ENCODE measurements at places on chromosomes 5 and 9.

DNA sequence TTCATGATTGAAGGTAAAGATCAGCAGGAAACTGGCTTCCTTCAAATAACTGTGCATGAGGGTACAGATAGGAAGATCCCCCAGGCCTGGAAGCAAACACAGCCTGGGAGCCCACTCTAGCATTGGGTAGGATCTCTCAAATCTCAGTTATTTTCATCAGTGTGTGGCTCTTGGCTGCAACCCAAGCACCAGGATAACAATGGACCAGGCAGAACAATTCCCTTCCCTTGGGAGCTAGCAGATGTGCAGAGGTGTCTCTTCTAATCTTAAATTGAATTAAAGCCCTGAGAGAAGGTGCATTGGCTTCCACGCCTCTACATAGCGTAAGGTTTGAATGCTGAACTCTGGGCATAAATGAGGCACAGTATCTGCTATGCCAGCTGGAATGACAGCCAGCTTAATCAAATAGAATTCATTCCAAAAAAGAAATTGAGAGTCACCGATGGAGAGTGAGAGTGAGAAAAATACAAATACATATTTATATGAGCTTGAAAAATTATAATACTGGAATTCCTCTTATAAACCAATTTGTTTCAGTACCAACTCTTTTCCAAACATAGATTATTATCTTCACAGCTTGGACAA lies 957.3 kb downstream of the CDH12 start:
- DNase-seq, result no peak

- DNase-seq, result no peak
Observed at GRCh38 chr5:72648480-72648879, 141.3 kb upstream of the ZNF366 start.

DNA sequence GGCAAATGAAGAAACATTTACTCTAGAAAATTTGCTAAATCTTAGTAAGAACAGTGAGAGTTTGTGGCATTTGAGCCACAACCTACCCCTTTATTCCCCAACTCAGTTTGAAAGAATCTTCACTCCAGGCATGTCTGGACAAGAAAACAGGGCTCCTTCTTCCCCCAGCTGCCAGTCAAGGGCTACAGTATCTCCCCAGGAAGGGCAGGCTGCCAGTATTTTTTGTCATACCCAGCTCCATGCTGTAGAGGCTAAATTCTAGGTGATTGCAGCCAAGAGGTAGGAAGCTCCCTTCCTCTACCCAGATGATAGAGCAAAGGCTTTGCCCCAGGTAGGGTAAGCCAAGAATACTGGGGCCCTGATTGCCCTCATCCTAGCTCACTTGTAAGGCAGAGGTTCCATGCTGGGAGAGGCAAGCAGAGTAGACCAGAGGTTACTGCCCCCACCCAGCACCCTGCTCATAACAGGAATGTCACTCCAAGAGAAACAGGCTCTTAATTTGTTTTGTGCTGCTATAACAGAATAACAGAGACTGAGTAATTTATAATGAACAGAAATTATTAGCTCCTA lies 20.0 kb upstream of the GRPEL2 start:
- no peak for DNase-seq

DNA sequence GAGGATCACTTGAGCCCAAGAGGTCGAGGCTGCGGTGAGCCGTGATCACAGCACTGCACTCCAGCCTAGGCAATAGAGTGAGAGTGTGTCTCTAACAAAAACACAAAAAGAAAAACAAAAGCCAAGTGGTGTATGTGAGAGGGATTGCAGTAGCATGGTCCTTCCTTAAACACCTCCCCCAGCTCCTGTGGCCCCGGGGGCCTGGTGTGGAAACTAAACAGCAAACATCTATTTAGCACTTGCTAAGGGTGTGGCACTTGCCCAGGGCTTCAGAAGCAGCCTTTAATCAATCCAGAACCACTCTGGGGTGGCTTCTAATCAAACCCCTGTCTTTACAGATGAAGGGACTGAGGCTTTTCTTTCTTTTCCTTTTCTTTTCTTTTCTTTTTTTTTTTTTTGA lies 4.4 kb upstream of the FBP1 start:
- DNase-seq, result no peak

DNA sequence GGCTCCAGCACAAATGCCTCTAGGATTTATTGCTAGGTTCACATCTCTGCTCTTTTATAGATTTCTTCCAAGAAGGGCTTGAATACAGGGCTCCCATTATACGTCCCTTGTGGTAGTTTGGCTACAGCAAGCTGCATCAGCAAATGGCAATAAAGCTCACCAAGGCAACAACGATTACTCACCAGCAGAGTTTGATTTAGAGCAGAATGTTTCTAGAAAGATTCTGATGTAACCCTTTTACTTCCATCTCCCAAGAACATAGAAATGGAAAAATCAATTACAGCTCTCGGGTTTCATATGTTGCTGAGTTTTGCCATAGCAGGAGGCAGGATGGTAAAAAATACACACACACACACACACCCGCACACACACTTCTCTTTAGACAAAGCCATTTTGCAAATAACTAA lies 124.2 kb upstream of the TNPO1 start:
- DNase-seq, result no peak

GRCh38 chr5:6340100-6340499 lies 38.2 kb downstream of the MED10 start:
- DNase-seq, result no peak

DNA sequence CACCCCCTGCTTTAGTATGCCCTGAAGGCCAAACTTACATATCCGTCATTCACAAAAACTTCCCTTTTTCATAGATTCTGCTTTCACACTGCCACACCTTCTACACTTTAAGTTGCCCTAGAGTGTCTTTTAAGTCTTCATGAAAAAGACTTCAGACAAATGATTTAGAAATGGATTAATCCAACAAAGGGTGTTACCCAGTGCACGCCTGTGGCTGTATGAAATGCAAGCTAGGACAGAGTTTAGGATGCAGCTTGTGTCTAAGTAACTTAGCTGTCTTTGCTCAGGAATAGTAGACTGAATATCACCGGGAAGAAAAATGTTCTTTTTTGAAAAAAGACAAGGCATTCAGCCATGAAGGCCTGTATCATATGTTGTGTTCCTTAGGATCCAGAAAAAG lies 210.0 kb downstream of the MPDZ start:
- no peak for DNase-seq

DNA sequence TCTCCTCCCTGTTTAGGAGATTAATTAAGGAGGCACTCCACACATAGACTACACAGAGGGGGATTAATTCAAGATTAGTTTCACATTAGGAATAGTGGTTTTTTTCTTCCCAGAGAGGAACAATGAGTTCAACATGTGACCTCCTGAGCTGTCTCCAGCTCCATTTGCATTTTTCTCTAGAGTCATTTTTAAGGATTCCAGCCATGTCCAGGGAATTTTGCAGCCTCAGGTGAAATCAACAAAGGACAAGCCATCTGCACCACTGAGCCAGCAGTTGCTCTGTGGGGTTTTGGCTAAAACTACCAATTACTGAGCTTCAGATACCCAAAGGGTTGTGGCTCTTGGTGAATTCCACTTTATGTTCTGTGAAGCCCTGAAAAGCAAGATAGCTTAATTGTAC lies 258.5 kb upstream of the PPP1R2B start:
- DNase-seq, result no peak

GRCh38 chr5:77725616-77726015 lies 50.5 kb downstream of the TBCA start:
- DNase-seq, result no peak

- no peak for DNase-seq
Observed at GRCh38 chr5:143054480-143054941, 284.3 kb downstream of the ARHGAP26 start.

GRCh38 chr9:93959739-93960154 lies 4.6 kb upstream of the BARX1 start:
- DNase-seq, result no peak

GRCh38 chr5:37668524-37669047 lies 171.3 kb downstream of the GDNF start:
- DNase-seq, result no peak

DNA sequence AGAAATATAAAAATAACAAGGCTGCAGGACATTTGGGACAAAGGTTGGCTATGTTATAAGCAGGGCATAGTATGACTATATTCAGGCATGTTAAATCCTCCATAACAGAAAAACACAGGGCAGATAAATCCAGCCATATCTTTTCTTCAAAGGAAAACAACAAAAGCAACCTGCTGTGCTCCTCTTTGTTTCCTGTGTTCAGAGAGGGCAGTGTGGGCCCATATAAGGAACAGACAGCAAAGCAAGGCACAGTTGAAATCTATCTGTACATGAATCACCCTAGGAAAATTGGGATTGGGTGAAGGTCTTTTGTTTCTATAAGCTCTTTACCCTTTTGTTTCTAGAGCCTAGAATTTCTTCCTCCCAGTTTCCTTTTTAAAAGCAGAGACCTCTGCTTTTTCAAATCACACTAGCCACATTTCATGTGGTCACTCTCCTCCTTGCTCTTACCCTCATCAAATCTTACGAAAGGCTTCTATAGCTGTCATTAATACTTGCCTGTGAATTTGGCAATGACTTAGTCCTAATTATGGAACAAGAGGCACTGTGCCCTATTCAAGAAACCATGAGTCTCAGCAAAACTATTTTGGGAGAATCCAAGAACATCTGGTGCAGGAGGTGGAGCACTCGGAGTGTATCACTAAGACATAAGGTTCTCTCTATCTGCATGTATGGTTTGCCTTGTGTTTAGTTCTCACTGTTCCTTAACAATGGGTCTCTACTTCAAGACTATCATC lies 1.8 kb downstream of the GZMA start:
- no peak for DNase-seq

DNA sequence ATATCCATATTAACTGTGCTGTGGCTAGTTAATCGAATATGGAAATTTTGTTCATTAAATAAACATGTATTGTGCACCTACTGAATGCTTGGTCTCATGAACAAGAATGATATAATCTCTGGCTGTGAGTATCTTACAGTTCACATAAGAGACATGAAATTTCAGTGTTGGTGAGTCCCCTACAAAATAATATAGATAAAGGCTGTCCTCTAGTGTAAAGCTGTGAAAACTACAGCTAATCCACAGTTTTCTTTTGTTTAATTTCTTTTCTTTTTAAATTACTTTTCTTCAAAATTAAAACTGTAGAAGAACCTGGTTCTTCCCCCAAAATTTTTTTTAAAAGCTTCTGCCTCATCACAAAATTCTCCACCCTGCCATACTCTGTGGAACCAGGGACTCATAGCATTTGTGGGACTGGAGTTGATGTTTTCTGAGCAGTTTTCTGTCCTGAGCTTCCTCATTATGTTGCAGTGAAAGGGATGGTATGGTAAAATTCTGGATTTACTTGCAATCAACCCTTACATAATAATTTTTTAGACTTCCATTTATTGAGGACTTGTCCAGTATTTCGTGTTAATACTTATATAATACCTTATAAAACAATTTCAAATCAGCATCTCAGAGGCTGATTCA lies 135.0 kb downstream of the STK32A start:
- DNase-seq, result no peak

All from activated naive CD4-positive, alpha-beta T cell (primary cell).